Hepatocyte (in vitro differentiated cells): ENCODE measurements at places on chromosomes 11 and 22. TPM values are rescaled to one million over a fixed set of nuclear protein-coding genes. Genes with fewer than 3 reads are reported as not detected.

GRCh38 chr11:3154001-3154599 is 11.0 kb downstream of the OSBPL5 start:
- DNase-seq, result no peak

GRCh38 chr22:46428602-46429324 is 93.2 kb downstream of the TRMU start:
- no peak for DNase-seq

- no peak for DNase-seq
Measured at GRCh38 chr11:41175304-41175972, 284.0 kb downstream of the LRRC4C start.

The RHOD gene
- total RNA-seq, result 43.3 and 47.0 TPM in 2 replicates

The ADAMTS15 gene
- 10.1 and 14.6 TPM in 2 replicates for total RNA-seq

The MAPK8IP2 gene
- total RNA-seq, result 1.0 and 1.6 TPM in 2 replicates
